ENCODE measurements at places on chromosomes 11 and 22.

DNA sequence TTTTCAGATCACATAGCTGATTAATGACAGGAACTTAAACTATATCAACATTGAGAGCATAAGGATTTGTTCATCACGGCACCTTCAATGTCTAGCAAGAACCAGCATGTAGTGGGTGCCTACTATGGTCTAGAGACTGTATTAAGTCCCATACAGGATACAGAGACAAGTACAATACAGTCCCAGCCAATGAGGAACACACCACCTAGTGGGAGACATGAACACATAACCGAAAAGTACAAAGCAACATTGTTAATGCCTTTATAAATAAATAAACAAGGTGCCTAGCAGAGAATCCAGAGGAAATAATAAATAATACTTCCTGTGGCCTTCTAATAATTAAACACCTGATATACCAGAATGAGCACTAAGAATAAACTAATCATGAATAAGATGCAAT is 87.7 kb upstream of the OPCML start:
- DNase-seq: no peak

- DNase-seq: no peak
These were observed 5.0 kb downstream of the MAP6 start for GRCh38 chr11:75663808-75664207.

DNA sequence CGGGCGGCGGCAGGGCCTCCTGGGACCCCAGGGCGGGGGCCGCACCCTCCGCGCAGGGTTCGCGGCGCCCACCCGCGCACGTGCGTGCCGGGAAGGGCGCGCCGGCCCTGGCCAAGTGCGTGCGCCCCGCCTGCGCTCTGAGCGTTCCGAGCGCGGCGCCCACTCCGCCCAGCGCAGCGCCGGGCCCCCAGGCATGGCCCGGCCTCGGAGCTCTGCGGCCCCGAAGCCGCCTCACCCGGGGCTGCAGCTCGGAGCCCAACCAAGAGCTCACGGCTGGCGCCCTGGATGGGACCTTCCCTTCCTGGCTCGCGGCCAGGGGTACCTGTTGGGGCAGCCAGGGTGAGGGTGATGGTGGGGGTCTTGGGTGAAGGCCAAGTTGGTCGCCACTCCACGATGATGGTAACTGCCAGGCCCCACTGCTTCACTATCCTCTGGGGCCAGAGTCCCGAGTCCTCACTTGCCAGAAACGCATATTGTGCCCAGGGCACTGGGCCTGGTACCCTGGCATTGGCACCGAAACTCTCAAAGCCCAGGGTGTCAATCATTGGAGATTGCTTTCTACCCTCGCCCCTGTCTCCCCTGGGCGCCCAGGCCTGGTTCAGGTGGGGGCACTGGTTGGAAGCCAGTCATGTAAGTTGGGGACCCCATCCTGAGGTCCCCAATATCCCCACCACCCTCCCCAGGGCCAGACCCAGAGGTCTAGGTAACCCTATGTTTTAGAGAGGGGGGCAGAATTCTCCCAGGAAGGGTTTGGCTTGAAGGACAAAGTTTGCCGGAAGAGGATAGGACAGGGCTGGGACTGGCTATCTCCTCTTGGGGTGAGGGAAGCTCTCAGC is 882 bp downstream of the ANO1 start:
- DNase-seq: no peak

- no peak for DNase-seq
These were observed 134.6 kb downstream of the RRAS2 start for GRCh38 chr11:14224395-14224794.

DNA sequence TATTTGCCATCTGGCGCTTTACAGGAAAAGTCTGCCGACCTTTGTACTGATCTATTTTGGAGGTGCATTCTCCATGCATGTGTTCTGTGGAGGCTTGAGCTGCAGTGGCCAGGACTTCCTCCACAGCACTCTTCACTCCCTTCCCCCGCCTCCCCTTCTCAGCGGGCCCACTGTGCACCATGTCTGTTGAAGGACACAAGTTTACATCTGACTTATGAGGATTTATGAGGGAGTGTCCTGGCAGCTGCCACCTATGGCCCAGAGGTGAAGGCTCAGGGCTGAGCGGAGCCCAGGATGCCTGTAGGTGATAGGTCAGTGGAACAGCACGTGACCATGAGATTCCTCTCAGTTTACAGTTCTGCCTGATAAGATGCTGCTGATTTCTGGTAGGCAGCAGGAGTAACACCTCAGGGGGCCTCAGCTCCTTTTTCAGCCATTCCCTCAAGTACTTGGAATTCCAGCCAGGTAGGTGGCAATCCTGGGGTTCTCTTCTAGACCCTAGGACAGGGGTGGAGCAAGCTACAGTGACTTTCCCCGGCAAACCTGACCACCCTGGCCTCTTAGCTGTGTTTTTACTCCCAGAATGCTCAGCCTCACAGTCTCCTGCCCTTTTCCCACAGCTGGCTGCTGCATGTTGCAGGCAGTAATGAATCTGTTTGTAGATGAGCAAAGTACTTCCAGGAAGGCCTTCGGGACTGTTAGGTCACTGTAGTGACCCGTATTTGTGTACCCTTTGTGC is 59.9 kb downstream of the PPFIBP2 start:
- no peak for DNase-seq
